ENCODE measurements at places on chromosomes 3 and 15.

DNA sequence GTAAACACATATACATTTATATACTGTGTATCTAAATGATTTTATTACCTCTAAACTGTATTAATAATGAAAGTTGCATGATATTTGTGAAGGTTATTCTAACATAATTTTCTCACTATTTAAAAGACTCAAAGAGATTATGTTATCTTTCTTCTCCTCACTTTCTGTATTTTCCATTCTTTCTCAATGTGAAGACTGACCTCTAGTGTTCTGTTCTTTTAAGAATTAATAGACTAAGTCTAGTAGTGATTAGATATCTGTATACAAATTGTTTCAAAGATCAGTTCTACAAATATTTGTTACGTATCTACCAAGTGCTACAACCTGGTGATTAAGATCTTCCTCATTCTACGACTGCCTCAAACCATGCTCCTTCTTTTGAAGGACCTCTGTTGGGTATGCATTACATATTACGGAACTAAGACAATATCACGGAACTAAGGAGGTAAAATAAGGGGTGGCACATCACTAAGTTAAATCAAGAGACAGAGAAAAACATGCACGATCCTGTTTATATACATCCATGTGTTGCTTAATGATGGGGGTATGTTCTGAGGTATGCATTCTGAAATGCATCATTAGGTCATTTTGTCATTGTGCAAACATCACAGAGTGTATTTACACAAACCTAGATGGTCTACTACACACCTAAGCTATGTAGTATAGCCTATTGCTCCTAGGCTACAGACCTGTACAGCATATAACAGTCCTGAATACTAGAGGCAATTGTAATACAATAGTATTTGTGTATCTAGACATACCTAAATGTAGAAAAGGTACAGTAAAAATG, 161.5 kb upstream of the KBTBD8 start:
- no peak for DNase-seq

- DNase-seq: no peak
Measured at GRCh38 chr15:81194723-81195122, 2.0 kb upstream of the IL16 start.

DNA sequence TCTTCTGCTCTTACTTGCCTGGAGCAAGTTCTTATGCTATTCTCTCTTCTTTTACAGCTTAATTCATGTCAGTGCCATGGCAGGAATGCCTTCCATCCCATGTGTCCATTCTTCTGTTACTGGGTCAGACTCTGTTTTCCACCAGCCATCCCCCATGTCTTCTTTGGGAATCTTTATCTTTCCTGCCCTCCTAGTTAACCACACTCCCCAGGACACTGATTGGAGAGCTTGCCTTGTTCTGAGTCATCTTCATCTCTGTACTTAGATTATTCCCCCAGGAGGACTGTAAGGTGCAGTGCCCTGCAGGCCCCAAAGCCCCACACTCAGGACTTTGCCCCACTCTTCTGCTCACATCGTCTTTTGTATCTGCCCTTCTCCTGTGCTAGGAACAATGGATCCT, 3.6 kb downstream of the ABHD17C start:
- no peak for DNase-seq

DNA sequence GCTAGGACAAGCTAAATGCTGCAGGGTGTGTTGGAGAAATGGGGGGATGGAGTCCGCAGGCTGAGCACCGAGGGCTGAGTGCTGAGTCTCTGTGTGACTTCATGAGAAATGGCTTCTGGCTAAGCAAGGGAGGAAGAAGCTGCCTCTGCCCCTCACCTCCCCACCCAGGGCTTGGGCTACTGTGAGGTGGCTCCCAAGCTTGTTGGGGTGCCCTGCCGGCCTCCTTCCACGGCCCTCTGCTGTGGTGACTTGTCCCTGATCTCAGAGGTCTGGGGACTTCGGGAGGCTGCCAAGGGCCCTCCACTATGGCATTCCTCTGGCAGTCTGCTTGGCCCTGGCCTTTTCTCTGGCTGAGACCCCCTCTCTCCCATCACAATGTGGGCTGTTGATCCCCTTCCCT, 30.1 kb upstream of the RAD18 start:
- DNase-seq: no peak

- DNase-seq: no peak
Measured at GRCh38 chr3:51538115-51538458, 432 bp upstream of the RAD54L2 start.

GRCh38 chr3:108036984-108037741, 53.7 kb downstream of the CD47 start:
- no peak for DNase-seq

Measured in amygdala (tissue), 56 donors.